Fibroblast of skin of right quadriceps (primary cell): ENCODE measurements at places on chromosomes 6 and 20.

DNA sequence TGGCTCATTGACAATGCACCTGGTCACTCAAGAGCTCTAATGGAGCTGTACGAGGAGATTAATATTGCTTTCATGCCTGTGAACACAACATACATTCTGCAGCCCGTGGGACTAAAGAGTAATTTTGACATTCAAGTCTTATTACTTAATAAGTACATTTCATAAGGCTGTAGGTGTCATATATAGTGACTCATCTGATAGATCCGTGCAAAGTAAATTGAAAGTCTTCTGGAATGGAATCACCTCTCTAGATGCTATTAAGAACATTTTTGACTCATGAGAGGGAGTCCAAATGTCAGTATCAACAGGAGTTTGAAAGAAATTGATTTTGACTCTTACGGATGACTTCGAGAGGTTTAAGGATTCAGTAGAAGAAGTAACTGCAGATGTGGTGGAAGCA, 267.9 kb downstream of the CLVS2 start:
- no peak for DNase-seq

DNA sequence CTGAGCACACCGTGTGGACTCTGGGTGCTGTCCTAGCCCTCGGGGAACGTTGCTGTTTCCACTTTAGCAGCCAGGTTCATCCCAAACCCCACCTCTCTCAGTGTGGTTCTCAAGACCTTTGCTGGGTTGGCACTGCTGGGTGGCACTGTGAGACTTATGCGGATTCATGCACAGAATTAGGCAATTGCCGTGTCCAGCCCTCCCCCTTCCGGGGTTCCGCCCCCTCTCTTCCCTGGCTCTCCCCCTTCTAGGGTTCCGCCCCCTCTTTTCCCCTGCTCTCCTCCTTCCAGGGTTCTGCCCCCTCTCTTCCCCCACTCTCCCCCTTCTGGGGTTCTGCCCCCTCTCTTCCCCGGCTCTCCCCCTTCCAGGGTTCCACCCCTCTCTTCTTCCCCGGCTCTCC, 39.8 kb upstream of the SLCO4A1 start:
- no peak for DNase-seq

DNA sequence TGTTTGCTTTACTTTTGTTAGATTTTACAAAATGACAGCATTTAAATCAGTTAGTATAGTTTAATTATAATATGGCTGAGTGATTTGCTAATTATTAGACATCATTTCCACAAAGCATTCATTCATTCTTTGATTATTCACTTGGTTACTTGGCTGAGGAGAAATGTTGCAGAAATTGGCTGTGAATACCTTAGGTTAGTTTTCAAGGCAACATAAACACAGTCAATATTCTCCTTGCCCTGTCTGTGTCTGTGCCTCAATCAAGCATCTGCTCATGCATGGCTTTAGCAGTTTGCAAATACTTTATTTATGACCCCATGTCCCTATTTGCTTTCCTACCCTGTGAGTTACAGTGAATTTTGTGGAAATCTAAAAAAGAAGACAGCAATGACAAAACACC, 718.3 kb downstream of the EPM2A start:
- DNase-seq: no peak

DNA sequence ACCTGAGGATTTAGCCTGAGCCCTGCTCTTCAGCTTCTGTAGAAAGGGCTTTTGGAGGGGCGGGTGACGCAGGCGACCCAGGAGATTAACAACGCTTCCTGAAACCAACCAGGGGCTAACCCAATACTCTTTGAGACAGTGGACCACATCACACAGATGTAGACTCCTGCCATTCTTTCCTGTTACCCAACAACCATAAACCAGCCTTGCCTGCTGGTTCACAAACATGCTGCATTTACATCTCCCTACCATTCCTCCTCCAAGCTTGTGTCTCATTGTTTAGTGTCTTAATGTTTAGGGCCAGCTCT, 28.3 kb downstream of the PPP1R16B start:
- DNase-seq: no peak

DNA sequence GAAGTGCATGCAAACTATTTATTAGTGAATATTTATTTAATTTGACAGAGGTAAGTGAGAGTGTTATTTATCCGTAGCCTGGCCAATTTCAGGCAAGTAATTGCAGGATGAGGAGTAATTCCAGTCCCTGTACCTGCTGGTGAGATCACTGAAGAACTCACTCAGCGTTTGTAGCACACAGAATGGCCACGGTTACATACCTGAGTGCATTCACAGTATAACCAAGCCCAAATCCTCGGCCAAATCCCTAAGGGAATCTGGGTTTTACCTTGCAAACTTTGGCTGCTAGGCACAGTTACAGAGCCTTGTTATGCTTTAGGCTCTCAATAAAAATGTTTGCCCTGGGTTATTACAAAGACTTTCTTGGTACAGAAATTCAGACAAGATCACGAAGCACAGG, 93.3 kb downstream of the KCNQ5 start:
- no peak for DNase-seq

DNA sequence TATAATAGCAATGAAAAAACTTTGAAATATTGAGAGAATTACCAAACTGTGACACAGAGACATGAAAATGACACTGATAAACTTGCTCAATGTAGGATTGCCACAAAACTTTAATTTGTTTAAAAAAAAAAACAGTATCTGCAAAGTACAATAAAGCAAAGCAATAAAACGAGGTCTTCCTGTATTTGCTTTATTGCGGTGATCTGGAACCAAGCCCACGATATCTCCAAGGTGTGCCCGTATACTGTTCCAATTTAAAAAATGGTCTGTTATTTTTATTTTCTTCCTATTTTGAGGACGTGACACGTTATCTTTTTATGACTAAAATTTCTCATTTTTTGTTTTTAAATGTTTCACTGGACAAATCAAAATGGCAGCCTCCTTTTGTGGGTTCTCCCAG, 25.5 kb downstream of the EYA2 start:
- no peak for DNase-seq

DNA sequence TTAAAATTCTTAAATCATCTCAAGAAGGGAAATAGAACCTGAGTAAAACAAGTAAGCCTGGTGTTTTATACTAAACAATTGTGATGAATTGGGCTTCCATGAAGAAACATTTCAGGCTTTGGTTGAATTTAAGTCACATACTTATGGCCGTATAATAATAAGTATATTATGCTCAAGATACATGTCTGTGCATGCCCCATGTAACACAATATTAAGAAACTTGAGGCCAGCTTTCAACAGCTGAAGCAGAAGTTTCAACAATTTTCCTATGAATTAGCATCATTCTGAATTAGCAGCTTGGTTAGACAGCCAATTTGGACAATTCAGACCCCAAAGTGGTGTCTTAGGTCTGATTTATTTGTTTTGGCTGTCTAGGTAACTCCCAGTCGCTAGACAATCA, 243.7 kb downstream of the MYLK4 start:
- DNase-seq: no peak

- no peak for DNase-seq
Measured at GRCh38 chr6:154901876-154902552, 93.1 kb upstream of the TIAM2 start.

- peak; percentile 10 for DNase-seq
Measured at GRCh38 chr20:2246069-2246491, 49.7 kb upstream of the TGM3 start.

- no peak for DNase-seq
Measured at GRCh38 chr6:137811916-137812553, 55.0 kb upstream of the TNFAIP3 start.

GRCh38 chr6:40406175-40406574, 181.0 kb downstream of the LRFN2 start:
- no peak for DNase-seq

- DNase-seq: no peak
Measured at GRCh38 chr6:138695193-138695592, 78.4 kb upstream of the CCDC28A start.

- DNase-seq: no peak
Measured at GRCh38 chr6:17144016-17144415, 42.2 kb downstream of the STMND1 start.

DNA sequence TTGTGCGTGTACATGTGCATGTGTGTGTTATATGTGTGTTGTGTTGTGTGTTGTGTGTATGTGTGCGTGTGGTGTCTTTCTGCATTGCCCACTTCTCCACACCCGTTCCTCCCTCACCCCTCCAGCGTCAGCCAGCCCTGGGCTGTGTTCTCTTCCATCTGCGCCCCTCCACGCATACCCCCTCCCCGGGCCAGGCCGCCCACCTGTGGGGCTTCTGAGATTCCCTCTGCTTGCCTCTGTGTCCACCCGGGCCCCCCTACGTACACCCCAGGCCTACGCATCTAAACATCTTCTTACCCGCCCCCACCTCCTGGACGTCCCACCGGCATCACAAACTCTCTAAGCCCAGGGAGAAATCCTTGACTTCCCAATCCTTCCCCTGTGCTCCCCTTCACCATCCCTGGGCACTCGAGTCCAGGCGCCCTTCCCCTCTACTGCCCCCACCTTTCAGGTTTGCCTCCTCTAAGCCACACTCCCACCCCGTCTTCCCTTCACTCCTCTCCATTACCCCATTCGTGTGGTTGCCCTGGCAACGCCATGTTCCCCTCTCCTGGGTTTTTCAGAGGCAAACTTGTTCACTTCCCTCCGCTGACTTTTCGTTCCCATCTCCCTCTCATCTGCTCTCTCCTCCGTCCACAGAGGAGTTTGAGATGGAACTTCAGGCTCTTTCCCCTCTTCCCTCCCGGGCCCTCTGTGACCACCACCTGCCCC, 81.7 kb upstream of the NNAT start:
- DNase-seq: no peak

DNA sequence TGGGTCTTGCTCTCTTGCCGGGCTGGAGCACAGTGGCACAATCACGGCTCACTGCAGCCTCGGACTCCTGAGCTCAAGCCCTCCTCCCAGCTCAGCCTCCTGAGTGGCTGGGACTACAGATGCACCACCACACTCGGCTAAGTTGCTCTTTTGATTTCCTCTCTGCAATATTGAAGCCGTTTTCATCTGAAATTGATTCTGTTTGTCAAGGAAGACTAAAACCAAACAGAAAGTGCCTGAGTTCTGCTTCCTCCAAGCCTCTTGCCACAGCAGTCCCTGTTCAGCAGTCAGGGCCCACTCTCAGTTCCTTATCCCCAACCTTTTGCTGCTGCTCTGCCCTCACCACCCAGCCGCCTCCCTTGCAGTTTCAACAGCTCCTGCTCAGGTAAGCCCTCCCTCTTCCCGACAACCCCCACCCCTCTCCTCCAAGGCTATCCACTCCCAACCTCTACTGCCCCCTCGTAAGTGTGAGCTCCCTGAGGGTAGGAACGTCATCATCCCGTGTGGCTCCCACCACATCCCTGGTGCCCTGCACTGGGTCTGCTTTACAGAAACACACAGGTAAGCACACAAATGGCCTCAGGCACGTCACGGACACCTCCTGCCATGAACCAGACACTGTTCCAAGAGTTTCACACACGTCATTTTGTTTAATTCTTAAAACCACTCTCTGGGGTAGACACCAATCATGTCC, 70.7 kb upstream of the TAB2 start:
- no peak for DNase-seq

GRCh38 chr20:57080796-57081195, 185.6 kb downstream of the BMP7 start:
- DNase-seq: peak; percentile 46

GRCh38 chr20:3896302-3896701, 7.1 kb downstream of the PANK2 start:
- peak; percentile 52 for DNase-seq

DNA sequence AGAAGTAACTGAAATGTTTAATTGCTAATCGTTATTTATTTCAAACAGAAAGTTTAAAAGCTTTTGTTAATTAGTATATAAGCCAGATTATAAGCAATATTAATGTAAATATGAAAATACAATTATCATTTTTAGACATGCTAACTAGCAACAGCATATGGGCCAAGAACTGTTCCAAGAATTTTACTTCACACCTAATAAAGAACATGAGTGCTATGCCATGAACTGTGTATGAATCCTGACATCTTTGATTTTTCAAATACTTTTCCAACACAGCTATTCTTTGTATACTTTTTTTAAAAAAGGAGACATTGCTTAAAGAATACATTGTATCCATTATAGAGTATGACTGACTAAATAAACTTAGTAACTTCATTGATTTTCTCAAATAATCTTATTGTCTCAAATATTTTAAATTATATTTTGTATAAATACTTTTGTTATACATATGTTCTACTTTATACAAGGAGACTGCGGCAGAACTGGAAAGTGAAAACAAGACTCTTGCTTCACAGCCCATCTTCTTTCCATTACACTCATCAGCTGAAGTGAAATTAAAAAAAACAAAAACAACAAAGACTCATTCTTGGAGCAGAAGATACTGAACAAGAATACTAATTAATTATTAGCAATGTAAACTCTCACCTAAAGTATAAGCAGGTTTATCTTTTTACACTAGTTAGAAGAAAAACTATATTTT, 89.9 kb downstream of the EPHA7 start:
- DNase-seq: no peak

DNA sequence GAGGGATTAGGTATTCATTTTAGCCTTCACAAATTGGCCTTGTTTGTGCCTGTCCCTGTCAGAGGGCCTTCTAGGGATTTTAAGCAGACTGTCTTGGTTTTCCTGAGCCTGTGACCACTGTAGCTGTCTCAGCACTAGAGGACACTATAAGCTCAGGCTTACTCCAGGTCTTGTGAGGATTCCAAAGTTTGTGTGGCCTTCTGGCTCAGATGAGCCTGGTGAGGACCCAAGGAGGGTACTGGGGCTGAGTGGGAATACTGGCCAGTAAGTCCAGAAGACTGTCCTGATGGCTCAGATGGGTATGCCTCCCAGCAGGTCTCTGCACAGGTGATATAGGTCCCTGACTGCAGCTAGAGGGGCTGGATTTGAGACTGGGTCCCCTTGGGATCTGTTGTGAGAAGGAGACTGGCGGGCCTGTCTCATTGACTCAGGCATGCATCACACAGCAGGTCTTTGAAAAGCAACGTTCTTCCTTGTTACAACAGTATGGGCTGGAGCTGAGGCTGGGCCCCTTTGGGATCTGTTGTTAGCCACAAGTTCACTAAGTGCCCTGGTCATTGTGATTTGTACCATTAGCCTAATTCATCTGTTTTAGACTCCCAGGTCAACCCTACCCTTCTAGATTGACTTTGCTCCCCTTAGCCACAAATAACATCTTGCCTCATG, 26.3 kb upstream of the TFB1M start:
- peak; percentile 55 for DNase-seq

DNA sequence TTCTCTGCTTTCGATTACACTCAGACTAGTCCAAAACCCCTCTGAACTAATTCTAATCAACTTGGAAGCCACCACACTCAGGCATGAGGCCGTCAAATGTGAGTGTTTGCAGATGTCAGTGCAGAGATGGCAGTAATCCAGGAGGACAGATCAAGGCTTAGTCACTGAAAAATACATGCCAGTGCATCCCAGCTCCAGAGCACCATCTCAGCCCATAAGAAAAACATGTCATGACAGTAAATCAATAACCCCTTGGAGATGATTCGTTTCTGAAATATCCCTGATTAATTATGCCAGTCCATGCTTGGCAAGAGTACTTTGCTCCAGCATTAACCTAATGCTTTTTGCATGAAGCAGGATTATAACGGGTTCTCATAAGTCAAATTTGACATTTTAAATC, 179.5 kb downstream of the ADAT2 start:
- DNase-seq: peak; percentile 94
